ENCODE measurements at places on chromosomes 11 and 22.

DNA sequence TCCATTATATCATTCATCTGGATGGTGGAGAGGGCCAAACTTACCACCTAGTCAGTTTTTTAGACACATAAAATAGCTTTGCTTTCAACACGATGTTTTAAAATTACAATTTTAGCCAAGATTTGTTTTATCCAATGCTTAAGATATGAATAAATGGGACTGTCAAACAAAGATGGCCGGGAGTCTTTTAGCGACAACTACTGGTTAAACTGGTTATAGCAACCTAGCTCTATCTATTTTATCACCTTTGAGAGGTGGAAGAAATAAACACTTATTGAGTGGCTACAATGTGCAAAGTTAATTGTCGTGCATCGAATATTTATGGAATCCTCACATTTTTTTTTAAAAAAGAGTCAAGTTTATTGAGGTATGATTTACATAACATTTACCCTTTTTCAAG lies 279.8 kb downstream of the MIAT start:
- DNase-seq, result no peak

- DNase-seq, result no peak
These were observed 41.8 kb downstream of the GAB4 start for GRCh38 chr22:16966251-16966650.

DNA sequence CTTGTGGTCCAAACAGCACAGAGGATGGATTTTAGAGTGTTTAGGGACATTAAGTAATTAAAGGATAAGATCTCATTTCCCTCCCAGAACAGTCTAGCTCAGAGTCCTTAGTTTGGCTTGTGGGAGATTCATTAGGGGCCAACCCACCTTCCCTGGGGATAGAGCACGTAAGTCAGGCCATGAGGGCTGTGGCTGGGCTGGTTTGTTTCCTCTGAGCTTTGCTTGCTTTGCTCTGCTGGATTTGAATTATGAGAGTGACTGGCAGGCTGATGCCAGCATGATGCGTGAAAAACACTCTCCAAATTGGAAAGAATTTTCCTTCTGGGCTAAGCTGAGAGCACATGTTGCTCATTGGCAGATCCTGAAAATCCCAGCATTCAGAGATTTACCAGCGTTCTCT lies 84.7 kb upstream of the HEPHL1 start:
- DNase-seq, result no peak

DNA sequence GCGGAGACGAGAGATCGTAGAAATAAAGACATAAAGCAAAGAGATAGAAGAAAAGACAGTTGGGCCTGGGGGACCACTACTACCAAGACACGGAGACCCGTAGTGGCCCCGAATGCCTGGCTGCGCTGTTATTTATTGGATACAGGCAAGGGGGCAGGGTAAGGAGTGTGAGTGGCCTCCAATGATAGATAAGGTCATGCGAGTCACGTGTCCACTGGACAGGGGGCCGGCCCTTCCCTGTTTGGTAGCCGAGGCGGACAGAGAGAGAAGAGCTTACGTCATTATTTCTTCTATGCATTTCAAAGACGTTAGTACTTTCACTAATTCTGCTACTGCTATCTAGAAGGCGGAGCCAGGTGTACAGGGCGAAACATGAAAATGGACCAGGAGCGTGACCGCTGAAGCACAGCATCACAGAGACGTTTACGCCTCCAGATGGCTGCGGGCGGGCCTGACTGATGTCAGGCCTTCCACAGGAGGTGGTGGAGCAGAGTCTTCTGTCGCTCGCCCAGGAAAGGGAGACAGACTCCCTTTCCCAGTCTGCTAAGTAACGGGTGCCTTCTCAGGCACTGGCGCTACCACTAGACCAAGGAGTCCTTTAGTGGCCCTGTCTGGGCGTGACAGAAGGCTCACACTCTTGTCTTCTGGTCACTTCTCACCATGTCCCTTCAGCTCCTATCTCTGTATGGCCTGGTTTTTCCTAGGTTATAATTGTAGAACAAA lies 24.8 kb downstream of the PPP6R2 start:
- no peak for DNase-seq

DNA sequence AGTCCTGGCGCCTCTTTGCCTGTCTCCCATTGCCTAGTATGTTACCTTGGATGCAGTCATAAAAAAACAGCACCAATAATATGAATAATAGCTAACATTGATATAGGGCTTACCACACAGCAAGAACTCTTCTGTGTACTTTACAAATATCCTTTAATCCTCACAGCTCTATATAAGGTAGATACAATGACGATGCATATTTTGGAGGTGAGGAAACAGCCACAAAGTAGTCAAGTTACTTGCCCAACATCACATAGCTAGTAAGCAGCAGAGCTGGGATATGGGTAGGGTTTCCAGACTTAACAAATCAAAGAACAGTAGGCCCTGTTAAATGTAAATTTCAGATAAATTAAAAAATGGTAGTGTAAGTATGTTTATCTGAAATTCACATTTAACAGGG lies 128.8 kb downstream of the ST3GAL4 start:
- no peak for DNase-seq

DNA sequence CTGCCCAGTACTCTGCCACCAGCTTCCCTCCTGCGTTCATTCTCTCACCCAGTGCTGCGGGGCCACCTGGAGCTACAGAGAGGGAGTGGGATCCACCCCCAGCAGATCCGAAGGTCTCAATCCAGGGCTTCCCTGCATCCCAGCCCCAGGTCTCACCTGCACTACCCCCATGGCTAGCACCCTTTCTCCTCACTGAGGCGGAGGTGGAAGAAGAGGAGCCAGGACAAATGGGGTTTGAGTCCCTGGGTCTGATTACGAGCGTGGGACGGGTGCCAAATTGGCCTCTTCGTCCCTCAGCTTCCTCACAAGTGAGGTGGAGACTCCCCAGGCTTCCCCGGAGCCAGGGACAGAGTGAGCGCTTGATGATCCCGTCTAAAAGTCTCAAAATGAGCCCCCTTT lies 64.2 kb downstream of the NFAM1 start:
- peak; percentile 48 for DNase-seq

DNA sequence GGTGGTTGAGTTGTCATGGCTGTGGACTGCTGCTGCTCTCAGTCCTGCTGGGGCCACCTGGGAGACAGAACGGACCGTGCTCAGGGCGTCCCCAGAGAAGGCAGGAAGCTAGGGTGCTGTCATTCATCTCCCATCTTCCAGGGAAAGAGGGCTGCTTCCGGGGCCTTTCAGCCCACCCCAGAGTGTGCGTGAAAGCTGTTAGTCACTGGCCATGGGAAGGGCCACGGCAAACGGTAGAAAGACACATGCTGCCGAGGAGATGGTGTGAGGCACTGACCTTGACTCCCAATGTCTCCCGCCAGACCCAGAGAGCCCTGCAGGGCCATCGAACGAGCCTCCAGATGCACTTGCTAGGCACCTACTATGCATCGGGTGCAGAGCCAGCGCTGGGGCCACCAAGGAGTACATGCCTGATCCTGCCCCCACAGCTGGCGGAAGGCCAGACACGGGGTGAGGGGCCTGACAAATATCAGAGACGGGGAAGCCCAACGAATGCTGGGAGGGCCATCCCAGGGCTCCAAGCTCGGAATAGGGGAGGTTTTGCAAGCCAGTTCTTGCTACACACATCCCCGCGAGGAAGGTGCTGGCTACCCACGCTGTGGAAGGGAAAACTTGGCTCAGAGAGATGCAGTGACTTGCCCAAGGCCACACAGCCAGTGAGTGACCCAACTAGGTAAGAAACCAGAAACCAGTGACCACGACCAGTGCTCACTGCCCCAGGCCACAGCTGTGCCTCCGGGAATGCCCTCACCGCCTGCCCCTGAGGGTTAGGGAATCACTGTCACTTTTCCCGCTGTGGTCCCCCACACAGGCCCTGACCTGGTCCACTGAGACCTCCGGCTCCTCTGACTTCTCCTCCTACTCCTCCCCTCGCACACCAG lies 10.1 kb downstream of the RAC2 start:
- no peak for DNase-seq

Measured in ovary (tissue), 10 donors.